ENCODE measurements at places on chromosomes 7 and 10.

GRCh38 chr7:142420554-142421362, 162.9 kb upstream of the PRSS58 start:
- DNase-seq: no peak

- no peak for DNase-seq
Observed at GRCh38 chr10:125379592-125379991, 219.2 kb upstream of the CTBP2 start.

DNA sequence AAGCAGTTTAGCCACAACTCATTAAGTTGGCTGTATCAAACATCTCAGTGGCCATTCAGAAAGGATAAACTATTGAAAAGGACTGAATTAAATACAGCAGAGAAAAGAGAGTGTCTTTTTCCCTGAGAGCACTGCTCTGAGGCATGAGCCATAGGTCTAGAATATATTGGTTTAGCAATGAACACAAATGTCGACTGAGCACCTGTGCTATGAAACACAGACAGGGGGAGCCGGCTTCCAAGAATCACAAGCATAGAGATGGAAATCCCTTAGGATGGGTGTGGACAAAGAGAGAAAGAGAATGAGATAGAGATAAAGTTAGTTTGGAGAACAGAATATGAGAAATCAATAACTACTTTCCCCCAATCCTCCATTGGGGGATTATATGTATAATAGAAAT, 54.8 kb downstream of the DGKI start:
- no peak for DNase-seq

- DNase-seq: no peak
Observed at GRCh38 chr7:95470452-95470851, 15.3 kb upstream of the ASB4 start.

GRCh38 chr10:78906734-78907390, 161.9 kb upstream of the ZMIZ1 start:
- DNase-seq: no peak

GRCh38 chr10:77834540-77834939, 92.0 kb downstream of the DLG5 start:
- no peak for DNase-seq

DNA sequence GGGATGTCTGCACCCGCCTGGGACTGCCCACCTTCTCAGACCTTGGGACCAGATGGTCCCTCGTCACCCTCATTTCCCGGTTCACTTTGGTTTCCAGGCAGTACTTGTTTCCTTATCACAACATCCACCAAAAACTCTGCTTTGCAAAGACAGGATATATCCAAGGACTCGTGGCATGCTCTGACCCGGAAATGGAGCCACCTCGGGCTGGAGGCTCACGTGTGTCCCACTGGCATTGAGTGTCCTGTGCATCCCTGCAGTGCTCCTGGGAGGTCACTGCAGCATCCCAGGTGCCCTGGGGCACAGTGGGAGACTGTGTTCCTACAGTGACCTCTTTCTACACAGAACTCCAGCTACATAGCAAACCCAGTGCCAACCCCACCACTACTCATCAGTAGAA, 611.9 kb upstream of the FOXK1 start:
- no peak for DNase-seq

- no peak for DNase-seq
Observed at GRCh38 chr7:135420786-135421185, 89.1 kb downstream of the CNOT4 start.

GRCh38 chr7:81956520-81956919, 186.7 kb upstream of the HGF start:
- no peak for DNase-seq

- DNase-seq: no peak
Observed at GRCh38 chr10:52747694-52748093, 24.9 kb downstream of the MBL2 start.

- no peak for DNase-seq
Observed at GRCh38 chr7:41573862-41574261, 129.0 kb downstream of the INHBA start.

DNA sequence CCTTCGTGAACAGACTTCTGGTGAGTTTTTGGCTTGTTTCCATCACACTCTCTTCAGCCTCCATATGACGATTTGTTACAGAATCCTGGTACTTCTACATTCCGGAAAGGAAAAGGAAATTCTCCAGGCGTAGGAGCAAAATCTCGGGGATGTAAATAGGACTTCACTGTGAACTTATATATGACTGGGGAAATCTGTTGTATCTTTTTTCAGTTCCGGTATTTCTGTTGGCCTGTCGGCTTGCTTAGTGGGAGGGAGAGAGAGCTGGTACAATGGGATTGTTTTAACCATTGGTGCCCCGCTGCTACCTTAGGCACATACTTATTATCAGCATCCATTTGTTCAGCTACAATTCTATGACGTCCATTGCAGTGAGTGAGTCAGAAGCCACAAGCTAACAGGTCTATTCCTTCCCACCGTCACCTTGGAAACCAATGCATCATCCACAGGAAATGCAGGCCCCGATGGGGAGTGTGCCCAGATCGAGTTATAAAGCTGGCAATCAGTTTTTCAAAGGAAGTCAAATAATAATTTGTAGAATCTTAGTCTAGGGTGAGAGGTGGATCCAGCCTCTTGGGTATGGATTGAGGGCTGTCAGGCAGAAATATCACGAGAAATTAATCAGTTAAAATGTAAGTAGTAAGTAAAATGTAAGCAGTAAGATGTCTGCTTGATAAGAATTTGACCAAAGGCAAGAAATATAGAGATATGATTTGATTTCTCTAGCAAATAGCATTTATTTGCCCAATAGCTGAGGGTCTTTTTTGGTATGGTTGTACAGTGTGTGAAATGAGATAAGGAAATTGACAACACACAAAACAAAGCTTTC, 92.0 kb upstream of the MKLN1 start:
- no peak for DNase-seq

DNA sequence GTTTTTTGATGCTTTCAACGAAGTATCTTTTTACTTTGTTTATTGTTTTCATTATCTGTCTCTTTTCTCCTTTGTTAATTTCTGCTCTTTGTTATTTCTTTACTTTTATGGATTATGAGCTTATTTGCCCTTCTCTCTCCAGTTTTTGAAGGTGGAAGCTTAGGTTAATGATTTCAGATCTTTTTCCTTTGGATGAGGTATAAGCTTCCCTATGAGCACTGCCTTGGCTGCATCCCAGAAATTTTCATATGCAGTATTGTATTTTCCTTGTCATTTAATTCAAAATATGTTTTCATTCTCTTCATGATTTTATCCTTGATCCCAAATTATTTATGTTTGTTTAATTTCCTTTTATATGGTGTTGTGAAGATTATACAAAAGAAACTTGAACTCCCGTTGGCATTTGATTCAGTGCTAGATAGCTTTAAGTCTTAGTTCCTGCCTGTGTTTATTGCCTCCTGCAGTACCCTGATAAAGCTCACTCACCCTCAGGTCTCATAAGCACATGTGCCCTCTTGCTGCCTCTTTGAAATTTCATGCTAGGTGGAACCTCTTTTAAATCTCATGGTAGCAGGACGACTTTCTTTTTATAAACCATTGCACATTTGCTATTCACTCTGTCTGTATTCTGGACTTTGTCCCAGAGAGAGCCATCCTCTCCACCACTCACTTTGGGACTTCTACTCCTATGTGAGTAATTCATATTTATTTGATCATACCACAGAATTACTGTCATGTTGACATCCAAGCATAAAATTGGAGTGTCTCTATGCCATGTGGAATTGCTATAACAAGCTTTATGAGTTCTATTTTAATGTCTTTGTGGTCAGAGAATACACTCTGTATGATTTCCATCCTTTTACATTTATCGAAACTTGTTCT, 23.0 kb upstream of the CEP41 start:
- DNase-seq: no peak

DNA sequence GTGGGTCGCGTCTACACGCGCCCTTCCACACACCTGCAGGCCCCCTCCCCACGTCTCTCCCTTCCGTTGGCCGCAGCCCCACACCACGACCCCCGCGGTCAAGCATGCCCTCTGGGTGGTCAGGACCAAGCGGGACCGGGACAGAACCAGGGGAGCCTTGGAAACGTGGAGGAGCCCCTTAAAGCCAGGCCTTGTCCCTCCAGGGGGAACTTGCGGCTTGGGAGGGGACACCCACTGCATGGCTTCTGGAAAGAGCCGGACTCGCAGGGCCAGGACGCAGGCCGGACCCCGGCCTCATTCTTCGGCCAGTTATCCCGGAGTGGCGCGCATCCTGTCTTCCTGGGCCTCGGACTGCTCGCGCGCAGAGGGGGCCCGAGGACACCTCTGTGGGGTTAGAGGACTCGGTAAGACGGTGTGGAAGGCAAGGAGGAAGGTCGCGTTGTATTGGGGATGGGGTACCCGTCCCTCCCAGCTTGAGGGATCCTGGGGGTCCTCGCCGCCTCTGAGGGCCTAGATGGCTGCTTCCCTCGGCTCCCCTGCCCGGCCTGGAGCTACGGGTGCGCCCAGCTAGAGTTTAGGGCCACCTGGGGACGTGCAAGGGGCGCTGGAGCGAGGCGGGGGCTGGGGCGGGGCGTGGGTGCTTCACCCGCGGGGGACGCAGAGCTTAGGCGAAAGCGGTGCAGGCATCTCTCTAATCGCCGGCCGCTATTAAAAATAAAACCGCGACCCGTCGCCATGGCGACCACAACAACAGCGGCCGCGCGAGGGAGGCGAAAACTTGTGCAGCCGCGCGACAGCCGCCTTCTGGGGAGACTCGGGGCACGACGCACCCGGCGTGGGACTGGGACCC, 1.8 kb upstream of the PDGFA start:
- no peak for DNase-seq

DNA sequence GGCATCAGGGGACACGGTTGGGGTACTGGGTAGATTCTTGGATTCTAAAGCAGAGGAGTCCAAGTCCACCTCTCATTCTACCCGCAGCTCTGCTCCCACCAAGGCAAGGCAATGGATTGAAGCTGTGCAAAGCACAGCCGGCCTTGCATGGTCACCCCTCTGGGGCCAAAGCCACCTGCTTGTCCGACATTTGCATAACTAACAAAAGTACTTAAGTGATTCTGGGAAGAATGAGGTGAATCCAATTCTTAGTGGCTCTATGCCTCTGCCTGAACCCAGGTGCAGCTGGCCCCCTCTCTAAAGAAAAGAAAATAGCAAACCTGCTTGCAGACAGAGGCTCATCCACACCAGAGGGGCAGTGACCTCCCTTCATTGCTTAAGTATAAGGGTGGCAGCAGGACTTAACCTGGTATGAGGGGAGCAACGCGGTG, 10.7 kb upstream of the COBL start:
- no peak for DNase-seq

DNA sequence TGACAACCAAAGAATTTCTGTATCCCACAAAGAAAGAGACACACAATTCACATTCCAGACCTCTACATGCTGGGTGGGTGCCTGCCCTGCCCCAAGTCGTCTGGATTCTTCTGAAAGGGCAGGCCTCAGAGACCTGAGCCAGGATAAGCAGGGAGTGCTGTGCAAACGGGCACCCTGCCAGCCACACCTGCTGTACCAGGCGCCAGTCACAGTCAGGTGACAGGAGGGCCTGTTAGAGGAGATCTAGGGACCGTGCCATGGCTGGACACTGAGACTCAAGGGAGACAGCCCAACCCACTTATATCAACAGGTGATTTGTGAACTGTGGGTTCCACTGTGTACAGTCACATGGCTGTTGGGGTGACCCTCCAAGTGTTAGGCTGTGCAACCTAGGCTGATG, 103.1 kb upstream of the AFAP1L2 start:
- DNase-seq: no peak

DNA sequence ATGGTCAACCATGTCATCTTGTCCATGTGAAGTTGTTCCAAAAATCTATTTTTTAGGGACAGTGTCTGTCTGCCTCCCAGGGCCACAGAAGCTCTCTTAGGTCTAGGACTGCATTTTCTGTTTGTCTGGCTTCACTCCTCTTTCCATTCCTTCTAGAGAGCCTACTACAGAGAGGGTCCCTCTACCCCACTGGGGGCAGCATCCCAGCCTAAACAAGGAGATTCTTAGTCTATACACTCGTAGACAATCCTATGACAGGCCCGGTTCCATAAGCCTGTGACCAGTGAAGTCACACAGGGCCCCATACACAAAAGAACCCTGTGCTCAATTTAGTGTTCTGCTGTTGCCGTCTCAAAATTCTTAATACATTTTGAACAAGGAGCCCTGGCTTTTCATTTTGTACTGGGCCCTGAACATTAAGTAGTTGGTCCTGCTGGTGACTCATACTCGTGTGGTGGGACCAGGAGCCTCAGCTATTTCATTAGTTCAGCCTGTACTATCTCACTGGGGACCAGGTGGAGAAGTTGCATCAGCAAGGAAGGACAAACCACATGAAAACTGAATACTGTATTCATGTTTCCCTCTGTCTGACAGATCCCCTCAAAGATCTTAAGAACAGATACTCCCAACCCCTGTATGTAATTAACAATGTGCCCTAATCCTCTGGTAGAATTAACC, 23.5 kb upstream of the FAM180A start:
- no peak for DNase-seq

DNA sequence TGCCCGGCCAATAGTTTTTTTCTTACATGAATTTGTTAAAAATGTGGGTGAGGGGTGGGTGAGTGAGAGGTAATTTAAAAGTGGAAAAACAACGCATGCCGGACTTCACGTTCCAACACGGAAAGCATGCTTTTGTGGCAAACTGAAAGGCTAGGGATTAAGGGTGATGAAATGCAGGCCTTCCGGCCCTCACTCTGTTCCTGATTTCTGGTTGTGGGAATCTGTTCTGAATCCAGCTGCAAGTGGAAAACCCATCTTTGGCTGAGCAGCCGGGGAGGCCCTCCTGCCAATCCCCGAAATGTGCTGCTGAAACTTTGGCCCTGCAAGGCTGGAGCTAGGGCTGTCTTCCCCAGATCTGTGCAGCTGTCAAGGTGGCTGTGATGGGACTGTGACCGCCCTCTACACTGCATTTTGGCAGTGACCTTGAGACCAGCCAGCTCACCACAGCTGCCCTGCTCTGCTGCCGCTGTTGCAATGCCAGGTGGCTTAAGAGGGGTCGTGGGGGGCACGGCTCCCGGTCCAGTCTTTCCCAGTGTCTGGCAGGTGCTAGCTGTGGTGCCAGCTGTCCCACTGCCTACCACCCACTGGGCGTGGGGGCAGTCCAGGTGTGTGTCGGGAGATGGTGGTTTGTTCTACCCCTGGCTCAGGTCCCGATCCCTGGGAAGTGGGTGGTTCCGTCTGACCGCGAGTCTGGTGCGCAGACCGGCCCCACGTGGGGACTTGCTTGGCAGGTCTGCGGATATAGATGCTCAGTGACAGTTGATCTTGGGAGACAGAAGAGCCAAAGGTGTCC, 39.0 kb downstream of the TET1 start:
- DNase-seq: no peak

DNA sequence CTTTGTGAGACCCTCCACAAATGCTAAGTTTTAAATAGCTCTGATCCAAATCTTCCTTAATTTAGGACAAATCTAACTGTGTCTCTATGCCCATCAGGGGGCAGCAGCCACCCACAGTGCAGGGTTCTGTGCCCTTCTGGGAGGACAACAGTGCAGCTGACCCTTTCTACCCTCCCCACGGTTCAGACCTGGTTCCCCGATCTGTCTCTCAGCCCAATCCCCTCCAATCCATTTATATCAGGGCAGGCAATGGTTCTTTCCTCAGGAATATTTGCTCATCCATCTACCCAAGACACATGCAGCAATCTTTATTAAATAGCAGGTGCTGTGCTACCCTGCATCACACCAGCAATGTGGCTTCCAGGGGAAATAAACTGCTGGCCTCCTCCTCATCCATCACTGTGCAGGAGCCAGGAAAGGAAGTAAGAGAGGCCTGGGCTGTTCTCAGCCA, 4.0 kb upstream of the RBM28 start:
- DNase-seq: no peak

- DNase-seq: no peak
Observed at GRCh38 chr7:92461027-92462003, 14.0 kb downstream of the GATAD1 start.
